Fibroblast of villous mesenchyme (primary cell): ENCODE measurements at places on chromosomes 3 and 15. TPM values are rescaled to one million over a fixed set of nuclear protein-coding genes. Genes with fewer than 3 reads are reported as not detected.

GRCh38 chr3:168885028-168885427 lies 778.5 kb downstream of the MECOM start:
- peak; percentile 7 for DNase-seq

The ACTRT3 gene
- total RNA-seq = 2.9 and 5.2 TPM in 2 replicates

The CSTA gene
- total RNA-seq = 0.32 TPM in 1 of 2 replicates, not detected in the other

The RPUSD2 gene
- total RNA-seq = 11.2 and 11.9 TPM in 2 replicates
